ENCODE measurements at places on chromosomes 11 and 22.

GRCh38 chr11:132278801-132279574 is 908.6 kb downstream of the NTM start:
- no peak for DNase-seq

DNA sequence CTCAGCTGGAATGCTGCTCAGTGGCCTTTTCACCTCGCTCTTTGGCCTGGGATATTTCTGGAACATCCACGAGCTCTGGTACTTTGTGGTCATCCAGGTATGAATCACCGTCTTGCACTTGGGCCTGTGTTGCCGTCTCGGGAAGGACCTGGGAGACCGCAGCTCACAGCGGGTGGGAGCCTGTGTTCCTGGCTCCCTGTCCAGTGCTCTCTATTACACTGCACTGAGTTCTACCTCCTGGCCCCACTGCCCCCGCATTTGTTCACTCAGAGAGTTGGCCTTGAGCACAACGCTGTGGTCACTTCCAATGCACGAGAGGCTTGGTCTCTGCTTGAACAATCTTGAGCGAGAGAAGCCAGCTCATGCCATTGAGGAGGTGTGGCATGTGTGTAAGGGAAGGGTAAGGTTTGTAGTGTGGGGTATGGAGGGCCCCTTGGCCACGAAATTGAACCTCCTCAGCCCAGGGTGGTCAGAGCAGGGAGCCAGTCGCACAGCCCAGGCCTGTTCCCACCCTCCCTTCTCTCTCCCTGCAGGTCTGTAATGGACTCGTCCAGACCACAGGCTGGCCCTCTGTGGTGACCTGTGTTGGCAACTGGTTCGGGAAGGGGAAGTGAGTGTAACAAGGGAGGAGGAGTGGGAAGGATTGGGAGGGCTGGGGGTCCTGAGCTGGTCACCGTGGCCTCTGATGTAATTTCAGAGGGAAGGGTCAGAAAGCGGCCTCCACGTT is 16.2 kb downstream of the SLC37A2 start:
- no peak for DNase-seq

DNA sequence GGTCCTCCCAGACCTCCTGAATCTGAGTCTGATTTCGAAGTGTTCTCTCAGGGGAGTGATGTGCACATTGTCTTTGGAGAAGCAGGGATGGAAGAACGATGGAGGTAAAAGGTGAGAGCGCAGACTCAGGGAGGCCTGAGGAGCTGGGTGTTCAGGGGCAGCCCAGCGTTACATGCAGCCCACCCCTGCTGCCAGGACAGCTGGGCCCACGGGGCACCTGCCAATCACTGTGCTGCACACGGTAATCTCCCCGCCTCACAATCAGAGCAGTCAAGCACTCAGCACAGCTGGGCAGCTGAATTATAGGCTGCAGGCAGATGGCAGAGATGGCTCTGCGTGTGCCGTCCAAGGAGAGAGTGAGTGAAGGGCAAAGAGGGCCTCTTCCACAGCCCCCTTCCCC is 17.9 kb upstream of the HTR3A start:
- DNase-seq, result no peak

DNA sequence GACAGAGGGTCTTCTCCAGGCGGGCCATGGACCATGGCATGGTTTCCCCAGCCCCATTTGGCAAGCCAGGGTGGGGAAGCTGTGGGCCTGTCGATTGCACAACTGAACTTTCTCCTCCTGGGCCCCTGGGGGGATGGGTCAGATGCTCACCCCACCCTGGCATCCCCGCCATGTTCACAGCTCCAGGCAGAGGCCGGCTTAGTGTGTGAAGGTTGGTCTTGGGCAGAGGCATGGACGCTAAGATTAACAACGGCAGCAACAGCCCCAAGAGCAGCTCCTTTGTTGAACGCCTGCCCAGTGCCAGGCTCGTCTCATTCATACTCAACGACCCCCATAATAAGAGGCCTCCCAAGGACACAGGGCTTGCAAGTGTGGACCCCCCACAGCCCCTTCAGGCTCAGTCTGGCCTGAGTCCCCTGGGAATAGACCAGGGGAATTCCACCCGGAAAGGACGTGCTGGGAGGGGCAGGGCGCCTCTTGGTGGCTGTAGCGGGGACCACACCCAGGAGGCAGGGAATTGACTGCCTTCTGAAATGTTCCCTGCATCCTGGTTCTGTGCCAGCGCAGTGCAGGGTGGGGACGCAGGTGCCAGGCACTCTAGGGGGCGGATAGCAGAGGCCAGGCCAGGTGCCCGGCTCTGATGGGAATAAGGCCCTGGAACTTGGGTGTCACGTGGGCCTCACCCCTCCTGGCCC is 8.3 kb downstream of the TSPO start:
- DNase-seq, result no peak

- DNase-seq, result no peak
Measured at GRCh38 chr11:15836795-15837194, 519.6 kb downstream of the SOX6 start.

GRCh38 chr22:46070803-46071450 is 79.4 kb upstream of the PPARA start:
- peak; percentile 35 for DNase-seq

DNA sequence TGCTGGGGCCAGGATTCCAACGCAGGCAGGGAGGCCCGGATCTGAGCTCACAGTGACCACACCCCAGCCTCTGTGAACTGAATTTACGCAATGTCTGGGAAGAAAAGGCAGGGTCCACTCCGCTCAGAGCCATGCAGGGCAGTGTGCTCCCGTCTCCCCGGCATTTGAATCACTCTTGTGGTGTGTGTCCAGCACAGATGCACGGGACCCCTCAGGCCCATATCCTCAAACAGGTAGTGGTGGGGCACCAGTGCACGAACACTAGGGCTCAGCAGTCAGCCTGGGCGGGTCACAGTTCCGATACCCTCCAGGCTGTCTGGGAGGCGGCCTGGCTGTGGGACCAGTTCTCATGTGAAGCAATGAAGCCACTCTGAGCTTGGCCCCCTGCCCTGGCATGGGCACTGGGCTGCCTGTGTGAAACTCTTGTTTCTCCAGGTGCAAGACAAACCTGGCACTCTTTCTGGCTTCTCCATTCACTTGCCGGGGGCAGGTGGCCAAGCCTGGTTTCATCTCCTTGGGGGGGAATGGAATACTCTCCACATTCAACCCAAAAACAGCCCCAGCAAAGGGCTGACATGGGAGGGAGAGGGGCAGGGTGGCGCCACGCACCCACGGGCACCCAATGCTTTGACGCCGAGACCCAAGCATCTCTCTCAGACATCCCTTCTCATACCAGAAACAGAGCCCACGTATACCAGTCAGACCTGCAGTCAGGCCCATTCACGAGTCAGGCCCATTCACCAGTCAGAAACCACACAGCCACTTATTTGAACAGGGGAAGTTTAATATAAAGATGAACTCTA is 14.3 kb downstream of the DHCR7 start:
- no peak for DNase-seq

GRCh38 chr22:35323305-35323704 is 23.6 kb downstream of the TOM1 start:
- no peak for DNase-seq

DNA sequence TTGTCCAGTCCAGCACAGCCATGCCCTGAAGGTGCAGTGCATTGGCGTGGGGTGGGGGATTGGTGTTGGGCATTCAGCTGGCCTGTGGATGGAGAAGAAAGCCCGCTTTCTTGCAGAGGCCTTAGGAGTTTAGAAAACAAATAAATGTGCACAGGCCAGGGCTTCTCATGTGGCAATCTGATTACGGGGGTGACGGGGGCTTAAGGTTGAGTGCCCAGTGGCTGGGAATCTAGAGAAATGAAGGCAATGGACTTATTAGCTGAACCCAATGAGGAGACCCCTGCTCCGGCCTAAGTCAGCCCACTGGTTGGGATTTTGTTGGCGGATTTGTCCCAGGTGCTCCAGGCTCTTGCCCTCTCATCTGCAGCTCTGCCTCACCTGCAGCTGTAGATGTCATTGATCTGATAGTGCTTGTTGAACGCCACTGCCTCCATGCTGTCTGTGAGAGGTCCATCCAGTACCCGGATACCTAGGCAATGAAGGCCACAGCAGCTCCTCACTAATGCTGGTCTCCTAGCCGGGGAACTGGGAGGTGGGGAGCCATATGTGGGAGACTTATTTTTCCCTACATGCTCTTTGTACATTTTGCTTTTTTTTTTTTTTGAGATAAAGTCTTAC is 6.2 kb downstream of the PCSK7 start:
- no peak for DNase-seq

GRCh38 chr11:13861411-13861810 is 101.1 kb upstream of the SPON1 start:
- no peak for DNase-seq

DNA sequence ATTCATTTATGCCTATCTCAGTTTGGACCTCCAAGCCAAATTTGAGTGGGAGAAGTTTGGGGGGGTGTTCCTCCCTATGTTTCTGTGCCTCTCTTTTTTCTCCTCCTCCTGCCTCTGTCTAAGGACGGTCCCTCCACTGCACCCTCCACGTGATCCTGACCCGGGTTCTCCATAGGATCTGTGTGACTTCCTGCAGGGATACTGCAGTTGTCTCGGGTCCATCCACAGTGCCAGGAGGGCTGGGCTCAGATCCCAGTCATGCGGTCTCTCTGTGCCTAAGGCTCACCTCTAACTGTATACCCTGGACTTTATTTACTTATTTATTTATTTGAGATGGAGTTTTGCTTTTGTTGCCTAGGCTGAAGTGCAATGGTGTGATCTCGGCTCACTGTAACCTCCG is 1354.5 kb downstream of the BRD1 start:
- no peak for DNase-seq

DNA sequence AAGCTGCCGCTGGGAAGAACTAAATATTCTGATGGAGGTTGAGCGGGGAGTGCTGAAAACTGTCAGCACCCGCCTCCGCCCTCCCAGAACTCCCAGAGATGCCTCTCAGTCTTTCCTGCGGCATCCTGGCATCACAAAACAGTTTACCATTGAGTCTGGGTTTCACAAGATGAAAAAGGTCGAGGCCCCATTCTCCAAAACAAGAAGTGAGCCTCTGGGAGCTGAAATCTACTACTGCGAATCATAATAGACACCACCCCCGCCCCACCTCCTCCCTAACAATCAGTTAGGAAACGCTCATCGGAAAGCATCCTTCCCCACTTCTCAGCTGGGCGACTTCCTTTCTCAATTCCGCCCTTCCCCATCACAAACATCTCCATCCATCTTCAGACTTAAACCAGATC is 1.0 kb downstream of the SUN2 start:
- no peak for DNase-seq

DNA sequence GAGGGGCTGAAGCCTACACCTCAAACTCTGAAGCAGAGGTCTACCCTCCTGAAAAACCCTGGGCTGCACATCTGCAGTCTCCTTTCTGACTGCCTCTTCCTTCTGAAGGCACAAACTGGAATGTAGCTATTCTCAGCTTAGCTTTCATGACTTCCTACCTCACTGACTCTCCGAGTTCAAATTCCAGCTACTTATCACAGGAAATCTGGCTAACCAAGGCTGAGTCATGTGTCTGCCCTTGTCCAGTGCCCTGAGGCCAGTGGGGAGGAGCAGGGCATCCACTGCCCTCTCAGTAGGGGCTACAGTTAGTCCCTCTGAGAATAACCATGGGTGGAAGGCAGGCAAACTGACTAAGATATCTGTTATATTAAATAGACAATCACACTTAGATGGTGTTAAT is 29.2 kb downstream of the PDGFD start:
- no peak for DNase-seq

DNA sequence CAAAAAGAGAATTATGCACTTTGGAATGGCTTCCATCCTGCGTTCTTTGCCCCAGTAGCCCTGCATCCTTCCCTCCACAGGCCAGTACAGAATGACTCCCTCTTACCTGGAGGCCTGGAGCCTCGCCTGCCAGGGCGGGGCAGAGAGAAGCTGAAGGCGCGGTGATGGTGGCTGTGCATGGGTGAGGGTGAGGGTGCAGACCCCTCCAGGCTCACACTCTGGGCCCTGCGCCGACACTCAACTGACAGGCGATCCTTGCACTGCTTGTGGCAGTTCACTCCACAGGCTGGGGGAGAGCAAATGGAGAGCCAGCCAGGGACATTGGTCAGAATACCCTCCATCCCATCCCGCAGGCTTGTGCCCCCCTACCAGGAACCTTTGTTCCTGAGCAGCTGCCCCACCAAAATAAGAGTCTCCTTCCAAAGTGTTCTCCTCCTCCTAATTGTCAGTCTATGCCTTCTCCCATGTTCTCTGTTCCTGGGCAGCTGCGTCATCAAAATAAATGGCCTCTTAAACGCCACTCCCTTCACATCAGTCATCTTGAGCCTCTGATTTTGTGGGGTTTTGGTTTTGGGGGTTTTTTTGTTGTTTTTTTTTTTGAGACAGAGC is 5.9 kb upstream of the NRXN2 start:
- DNase-seq, result no peak

DNA sequence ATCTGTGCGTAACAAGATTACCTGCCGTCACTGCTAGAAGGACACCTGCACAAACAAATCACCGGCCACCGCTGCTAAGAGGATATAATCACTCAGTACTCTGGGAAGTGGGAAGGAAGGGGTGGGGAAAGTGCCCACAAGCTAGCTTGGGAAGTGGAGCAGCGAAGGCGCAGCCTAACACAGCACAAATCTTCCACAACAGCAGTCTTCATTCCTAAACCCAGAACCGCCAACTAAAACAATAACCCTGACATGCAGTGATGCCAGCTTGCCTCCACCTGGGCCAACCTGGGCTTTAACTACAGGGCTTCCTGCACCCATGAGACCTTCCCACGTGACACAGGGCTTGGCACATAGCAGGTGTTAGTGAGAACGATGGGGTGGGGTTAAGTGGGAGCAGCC is 5.1 kb downstream of the DGCR2 start:
- no peak for DNase-seq

DNA sequence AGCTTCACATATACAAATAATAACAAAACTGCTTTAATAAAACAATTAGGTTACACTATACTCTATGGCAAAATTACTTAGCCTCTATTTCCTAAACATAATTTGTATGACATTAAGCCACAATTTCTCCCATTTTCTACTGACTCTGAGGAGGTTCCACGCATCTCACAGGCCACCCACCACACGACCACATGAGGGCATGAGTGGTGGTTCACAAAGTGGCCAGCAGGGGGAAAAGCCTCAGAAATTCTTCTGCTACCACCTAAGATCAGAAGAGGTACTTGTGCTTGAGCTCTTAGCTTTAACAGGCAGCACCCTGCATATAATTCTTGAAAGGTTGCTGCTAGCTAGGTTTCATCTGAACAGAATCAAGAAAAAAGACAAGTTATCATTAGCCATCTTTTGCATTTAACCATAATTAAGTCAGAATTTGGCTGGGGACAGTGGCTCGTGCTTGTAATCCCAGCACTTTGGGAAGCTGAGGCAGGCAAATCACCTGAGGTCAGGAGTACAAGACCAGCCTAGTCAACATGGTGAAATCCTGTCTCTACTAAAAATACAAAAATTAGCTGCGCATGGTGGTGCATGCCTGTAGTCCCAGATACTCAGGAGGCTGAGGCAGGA is 7.7 kb downstream of the LPXN start:
- DNase-seq, result peak; percentile 50

DNA sequence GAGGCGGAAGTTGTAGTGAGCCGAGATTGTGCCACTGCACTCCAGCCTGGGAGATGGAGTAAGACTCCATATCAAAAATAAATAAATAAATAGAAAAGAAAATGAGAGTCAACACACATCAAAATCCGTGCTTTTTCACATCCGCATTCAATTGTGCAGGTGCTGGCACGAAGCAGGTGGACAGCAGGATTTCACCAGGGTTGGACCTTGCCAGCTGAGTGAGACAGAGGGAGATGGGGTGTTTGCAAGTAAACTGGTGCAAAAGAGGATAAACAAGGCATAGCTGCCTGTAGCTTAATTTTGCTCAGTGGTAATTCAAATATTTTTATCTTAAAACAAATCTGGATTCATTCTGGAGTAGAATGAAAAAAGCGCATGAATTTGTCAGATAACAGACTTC is 23.3 kb upstream of the DNAL4 start:
- no peak for DNase-seq

Data from stimulated activated CD8-positive, alpha-beta memory T cell treated with anti-CD3 and anti-CD28 coated beads, Interleukin-12 subunit alpha, Interleukin-12 subunit beta, amount 100 ng/mL, for 4 hours (primary cell).